ENCODE measurements at places on chromosomes 2 and 18.

DNA sequence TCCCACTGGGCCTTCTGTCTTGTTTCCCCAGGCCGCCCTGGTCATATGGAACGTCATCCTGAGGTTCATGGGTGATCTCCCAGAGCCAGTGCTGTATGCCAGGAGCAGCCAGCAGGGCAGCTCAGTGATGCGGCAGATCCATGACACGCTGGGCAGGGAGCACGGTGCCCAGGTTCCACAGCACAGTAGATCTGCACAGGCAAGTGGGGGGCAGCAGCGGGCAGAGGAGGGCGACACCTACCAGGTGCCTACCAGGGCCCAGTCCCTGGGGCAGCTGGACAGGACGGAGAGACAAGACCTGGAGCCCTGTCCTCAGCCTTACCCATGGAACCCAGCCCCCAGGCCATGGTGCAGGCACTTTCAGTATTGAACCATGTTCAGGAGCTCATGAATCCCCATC is 36.1 kb upstream of the GPR17 start:
- DNase-seq = no peak

DNA sequence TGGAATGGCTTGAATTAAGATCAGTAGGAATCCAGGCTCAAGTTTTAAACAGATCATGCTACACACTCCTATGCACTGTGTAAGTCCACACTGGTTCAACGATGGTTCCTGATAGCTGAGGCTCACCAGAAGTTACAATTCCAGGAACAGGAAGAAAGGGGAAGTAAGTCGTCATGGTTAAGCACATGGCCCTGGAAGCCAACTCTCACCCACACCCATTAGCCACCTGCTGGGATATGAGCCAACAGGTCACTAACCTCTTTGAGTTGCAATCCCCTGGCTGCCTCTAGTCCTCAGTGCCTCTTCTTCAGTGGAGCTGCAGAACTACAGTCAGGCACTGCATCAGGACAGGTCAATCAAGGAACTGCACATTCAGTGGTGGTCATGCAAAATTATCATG is 133.5 kb downstream of the TMEM182 start:
- no peak for DNase-seq

GRCh38 chr2:235670974-235671787 is 177.3 kb downstream of the AGAP1 start:
- DNase-seq = no peak

DNA sequence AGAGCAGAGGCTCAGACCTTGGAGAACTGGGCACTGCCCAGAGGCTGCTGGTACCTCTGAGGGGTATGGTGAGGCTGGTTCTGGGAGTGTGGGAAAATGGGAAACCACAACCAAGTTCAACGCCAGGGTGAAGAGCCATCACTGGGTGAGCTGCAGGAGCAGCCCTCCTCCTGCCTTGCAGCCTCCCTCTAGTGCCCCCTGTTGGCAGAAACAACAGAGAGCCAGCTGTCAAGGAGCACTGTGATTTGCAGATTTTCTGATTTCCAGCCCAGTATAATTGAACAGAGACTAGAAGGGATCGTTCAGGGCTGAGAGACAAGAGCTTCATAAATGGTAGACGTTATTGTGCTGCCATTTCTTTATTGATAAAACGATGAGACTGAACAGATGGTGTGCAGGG is 50.5 kb downstream of the MAPK4 start:
- no peak for DNase-seq

DNA sequence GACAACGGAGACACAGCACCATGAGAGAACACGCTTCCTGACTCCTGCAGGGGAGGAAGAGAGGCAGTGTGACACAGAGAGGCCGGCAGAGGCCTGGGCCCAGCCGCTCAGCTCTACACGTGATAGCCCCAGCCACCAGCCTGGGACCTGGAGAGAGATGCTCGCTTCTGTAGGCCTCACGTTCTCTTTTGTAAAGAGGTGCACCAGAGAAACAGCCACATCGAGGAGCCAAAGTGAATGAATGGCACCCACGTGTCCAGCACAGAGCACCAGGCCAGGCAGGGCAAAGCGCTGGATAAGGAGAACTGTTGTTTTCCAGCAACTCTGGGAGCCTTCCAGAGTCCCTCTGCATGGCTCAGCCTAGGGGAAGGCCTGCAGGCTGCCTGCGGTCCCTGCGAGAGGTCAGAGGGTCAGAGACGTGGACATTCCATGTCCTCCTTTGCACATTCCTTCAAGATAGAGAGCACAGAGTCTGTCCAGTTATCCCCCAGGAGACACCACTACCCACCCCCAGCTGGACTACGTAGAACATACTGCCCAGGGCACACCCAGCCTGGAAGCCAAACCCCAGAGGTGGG is 14.2 kb downstream of the LIMS2 start:
- no peak for DNase-seq

DNA sequence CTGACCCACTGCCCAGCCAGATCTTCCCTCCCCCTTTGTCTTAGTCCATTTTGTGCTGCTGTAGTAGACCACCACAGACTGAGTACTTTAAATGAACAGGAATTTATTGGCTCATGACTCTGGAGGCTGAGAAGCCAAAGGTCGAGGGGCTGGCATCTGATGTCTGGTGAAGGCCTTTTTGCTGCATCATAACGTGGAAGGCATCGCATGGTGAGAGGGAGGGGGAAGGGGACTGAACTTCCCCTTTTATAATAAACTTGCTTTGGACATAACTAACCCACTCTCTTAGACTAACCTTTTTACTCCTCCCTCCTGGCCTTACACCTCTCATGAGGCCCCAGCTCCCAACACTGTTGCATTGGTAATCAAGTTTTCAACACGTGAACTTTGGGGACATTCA is 83.8 kb downstream of the MAP4K4 start:
- DNase-seq = no peak

GRCh38 chr2:112204411-112204810 is 50.4 kb downstream of the ZC3H8 start:
- no peak for DNase-seq

- DNase-seq = no peak
These were observed 2.4 kb downstream of the MTCL1 start for GRCh38 chr18:8707556-8708300.

GRCh38 chr2:190930411-190930810 is 49.8 kb downstream of the GLS start:
- no peak for DNase-seq

DNA sequence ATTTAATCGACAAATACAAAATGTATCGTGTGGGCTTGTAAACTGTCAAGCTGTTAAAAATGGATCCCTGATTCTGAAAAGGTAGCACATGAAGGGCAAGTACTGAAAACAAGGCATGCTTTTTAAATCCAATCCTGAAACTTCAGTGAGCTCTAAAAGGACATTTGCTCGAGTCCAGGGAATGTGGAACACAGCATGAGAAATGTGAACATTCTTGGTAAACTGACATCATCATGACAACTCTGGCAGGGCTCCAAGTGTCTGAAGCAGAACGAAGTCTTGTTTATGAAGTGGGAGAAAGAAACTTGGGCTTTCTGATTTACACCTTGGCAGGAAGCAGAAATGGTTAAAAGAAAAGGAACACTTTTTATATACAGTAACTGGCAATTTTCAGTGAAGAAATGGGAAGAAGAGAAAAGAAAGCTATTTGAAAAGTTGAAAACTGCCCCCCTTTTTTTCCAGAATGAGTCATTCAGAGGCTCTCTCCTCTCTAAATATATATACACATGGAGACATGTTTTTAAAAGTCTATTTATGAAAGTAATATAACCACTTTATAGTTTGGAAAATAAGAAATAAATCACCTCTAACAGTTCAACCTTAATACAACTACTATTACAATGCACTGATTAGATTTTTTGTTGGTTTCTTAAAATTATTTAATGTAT is 120.8 kb downstream of the GAREM1 start:
- DNase-seq = no peak

DNA sequence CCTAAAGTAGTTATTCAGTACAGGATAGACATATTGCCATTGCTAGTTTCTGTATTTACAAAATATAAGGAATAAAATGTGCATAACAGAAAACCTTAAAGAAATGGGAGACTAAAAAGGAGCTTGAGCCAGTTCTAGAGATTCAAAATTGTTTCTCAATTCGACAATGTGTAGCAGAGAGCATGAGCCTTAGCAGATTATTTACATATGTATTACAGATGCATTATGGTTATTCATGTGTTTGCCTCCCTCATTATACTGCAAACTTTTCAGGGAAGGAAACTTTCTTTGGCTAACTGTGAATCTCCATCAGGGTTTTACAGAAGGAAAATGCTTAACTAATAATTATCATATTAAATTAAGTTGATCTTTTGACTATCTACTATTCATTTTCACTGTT is 854.4 kb upstream of the SLC39A10 start:
- no peak for DNase-seq

DNA sequence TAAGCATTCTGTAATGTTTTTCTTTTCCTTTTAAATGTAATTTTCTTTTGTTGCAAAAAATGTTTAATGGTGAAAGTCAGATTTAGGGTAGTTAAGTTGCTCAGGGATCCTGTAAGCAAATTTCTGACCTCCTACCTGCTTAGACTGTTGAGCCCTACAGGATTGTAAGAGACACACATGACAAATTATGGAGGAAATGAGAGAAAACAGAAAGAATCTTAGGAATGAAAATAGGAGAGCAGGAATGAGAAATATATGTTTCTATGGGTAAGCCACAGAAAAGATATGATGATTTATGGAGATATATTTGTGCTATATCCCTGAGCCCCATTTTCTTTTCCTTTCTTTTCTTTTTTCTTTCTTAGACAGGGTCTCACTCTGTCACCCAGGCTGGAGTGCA is 28.3 kb downstream of the CYBRD1 start:
- DNase-seq = no peak

DNA sequence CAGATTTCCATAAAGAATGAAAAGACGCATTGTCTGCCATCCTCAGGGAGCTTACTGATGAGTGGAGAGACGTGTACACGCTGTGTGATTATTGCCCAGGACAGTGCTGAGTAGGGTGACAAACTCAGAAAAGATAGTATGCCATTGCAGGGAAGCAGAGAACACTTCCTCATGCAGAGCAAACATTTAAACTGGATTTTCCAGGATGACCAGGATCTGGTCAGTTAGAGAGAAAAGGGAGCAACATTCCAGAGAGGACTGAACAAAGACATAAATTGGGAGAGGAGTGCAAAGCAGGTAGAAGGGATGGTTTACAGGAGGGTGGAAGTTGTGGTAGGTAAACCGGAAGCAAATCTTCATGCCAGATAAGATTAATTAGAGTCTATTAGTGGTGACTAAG is 2.3 kb downstream of the SLC9A2 start:
- no peak for DNase-seq
